ENCODE measurements at places on chromosomes 1 and 21. TPM values are rescaled to one million over a fixed set of nuclear protein-coding genes. Genes with fewer than 3 reads are reported as not detected.

DNA sequence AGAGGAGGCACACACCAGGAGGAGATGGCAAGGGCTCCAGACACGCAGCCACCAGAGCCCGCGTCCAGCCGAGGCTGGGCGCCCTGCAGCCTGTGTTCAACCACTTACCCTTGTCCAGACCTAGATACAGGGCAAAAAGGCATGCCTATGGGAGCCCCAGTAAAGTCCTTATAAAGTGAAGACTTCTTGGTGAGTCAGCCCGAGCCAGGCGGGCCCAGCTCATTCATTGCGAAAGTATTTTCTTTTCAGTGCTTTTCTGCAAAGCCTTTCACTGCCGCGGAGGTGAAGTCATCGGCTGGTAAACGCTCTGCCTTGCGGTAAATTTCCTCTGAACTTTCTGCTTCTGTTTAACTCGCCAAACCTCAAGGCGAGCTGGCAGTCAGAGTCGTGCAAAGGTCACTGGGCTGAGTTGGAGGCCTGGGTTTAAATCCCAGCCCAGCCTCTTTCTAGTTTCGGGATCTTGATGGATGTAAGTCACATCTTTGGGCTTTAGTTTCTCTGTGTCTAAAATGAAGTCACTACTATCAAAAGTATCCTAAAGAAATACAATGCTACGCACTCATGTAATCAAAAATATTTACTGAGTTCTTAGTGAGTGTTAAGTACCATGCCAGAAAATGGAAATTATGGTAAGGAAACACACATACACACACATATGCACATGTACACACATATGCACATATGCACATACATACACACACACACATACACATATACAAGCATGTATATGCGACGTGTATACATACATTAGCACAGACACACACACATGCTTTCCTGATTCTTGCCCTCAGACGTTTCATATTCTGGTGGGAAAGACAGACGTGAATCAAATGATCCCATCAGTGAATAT, 54.7 kb upstream of the IFFO2 start:
- no peak for DNase-seq
- no peaks in the 10 kb centered on the region for H3K36me3 ChIP-seq
- H3K4me3 ChIP-seq, result no peak overlapping the region
- H3K27ac ChIP-seq, result no peak overlapping the region
- H3K27me3 ChIP-seq, result peaks cover 5% of the 10 kb centered on the region

VSIG8 gene
- not detected for total RNA-seq

DNA sequence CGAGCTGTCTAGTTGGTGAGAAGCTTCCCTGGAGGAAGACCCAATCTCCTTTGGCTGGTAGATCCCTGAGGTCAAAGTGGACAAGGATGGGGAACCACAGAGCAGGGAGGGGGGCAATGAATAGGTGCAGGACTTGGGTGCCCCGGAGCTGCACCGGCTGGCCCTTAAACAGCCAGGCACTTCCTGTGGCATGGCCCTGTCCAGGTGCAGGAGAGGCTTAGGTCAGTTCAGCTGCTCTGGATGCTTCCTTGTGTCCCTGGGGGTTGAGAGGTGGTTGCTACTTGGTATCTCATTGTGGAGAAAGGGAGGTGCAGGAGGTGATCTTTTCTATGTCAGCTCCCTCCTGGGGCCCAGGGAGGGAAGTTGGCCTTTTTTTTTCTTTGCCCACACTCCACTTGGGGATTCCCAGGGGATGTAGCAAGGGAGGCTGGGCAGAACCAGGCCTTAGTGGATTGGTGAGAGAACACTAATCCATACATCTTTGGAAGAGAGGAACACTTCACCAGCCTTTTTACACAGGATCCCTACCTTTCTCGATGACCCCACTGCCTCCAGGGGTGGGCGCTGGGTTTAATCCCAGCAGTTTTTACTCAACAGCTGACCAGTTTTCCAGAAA, 1.2 kb upstream of the ST3GAL3 start:
- no peak overlapping the region for H3K27ac ChIP-seq
- H3K36me3 ChIP-seq, result peaks cover 64% of the 10 kb centered on the region
- no peaks in the 10 kb centered on the region for H3K27me3 ChIP-seq
- no peak overlapping the region for H3K4me3 ChIP-seq

GRCh38 chr21:33552093-33552998, 9.5 kb downstream of the SON start:
- H3K36me3 ChIP-seq, result peaks cover 99% of the 10 kb centered on the region
- no peak overlapping the region for H3K27ac ChIP-seq
- H3K4me3 ChIP-seq, result no peak overlapping the region

TLR5 gene
- total RNA-seq, result 1.5 TPM

- H3K4me3 ChIP-seq, result no peak overlapping the region
- no peaks in the 10 kb centered on the region for H3K4me1 ChIP-seq
- DNase-seq, result no peak
- H3K27me3 ChIP-seq, result no peaks in the 10 kb centered on the region
- H3K36me3 ChIP-seq, result no peaks in the 10 kb centered on the region
- no peak overlapping the region for H3K27ac ChIP-seq
These were observed 100.4 kb upstream of the ZNF644 start for GRCh38 chr1:91122106-91122717.

DNA sequence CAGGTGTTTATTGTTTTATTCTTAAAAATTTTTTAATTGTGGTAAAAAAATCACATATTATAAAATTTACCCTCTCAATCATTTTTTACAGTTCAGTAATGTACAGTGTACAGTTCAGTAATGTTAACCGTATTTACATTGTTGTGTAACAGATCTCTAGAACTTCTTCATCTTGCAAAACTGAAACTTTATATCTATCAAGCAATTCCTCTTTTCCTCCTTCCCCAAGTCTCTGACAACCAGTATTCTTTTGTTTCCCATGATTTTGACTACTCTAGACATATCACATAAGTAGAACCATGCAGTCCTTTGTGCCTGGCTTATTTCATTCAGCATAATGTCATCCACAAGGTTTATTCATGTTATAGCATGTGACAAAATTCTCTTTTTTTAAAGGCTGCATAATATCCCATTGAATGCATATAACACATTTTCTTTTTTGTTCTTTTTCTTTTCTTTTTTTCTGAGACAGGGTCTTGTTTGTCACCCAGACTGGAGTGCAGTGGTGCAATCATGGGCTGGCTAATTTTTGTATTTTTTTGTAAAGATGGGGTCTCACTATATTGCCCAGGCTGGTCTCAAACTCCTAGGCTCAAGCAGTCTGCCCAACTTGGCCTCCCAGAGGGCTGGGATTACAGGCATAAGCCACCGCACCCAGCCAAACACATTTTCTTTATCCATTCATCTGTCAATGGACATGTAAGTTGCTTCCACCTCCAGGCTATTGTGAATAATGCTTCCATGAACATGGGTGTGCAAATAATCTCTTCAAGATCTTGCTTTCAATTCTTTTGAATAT, 17.2 kb upstream of the RCSD1 start:
- H3K27ac ChIP-seq, result no peak overlapping the region
- no peak overlapping the region for H3K4me3 ChIP-seq
- H3K27me3 ChIP-seq, result no peaks in the 10 kb centered on the region

DNA sequence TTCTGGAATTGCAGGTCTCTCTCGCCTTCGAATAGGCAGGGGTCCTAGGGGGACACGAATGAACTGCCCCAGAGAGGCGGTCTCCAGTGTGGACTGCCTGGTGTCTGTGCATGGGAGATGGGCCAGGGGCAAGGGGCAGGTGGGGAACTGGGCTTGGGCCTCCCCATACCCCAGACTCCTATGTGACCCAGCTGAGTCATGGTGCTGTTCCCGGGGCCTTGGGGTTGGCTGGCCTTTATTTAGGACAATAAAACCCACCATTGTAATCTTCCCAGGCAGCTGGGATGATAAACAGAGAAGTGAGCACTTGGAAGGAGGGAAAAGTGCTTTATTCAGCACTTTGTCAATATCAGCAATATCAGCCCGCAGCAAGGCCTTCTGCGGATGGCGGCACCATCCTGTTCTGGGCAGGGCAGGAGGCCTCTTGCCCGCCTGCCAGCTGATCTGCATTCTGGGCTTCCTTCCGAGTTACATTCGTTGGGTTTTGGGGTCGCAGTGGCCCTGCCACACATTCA, 209.0 kb upstream of the TMEM51 start:
- peak overlapping the region; percentile 81 for H3K27ac ChIP-seq
- no peak overlapping the region for H3K4me3 ChIP-seq

DNA sequence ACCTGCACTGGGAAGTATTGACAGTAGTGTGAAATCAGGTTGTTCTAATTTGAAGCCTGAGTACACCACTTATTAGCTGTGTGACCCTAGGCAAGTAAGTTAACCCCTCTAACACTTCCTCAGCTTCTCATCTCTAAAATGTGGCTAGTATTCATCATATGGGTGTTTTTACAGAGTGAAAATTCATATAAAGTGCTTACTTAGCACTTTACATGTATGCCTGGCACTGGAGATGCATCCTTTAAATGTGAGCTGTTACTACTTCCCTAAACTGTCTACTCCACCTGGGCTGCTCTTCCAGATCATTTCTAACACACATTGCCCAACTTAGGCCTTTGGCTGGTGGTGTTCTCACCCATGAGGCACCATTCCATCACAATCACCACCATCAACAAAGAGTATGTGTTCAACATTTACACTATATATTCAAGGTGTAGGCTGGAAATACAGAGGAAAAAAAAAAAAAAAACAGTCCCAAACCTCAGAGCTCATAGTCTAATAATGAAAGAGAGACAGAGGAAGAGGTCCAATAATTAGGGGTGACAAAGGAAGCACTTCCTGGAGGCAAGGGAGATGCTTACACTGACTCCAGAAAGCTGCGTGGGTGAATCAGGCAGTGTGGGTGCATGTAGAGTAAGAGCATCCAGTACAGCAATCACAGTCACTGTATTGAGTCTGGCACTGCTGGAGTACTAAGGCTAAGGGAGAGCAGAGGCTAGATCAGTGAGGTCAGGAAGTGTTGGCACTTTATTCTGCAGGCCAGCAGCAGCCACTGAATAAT, 3.6 kb downstream of the STX6 start:
- H3K27ac ChIP-seq, result no peak overlapping the region
- H3K4me1 ChIP-seq, result peaks cover 66% of the 10 kb centered on the region
- no peak for DNase-seq
- H3K36me3 ChIP-seq, result no peaks in the 10 kb centered on the region
- no peak overlapping the region for H3K4me3 ChIP-seq

SLC1A7 gene
- total RNA-seq, result 0.12 TPM

DNA sequence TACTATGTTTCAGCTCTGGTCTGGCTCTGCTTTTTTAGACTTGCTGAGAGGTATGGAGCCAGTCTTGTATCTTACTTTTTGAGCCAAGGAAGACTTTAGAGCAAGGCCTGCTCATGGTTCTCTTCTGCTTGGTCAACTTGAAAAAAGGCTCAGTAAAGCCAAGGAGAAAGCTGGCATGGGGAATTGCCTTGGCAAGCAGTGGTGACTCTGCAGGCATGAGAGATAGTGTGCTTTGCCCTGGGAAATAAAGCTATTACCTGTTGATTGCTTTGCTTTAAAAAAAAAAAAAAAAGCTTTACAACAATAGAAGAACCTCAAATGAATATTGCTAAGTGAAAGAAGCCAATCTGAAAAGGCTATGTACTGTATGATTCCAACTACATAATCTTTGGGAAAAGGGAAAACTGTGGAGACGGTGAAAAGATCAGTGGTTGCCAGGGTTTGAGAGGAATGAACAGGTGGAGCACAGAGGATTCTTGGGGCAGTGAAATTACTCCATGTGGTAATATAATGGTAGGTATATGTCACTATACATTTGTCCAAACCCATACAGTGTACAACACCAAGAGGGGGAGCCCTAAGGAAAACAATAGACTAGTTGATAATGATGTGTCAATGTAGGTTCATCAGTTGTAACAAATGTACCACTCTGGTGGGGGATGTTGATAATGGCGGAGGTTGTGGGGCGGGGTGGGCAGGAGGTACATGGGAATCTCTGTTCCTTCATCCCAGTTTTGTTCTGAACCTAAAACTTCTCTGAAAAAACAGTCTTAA, 87.6 kb downstream of the HMCN1 start:
- no peak overlapping the region for H3K27ac ChIP-seq
- no peak for DNase-seq
- no peaks in the 10 kb centered on the region for H3K27me3 ChIP-seq

TFF2 gene
- total RNA-seq, result not detected

SPATA45 gene
- total RNA-seq, result not detected

CFAP57 gene
- total RNA-seq, result not detected

GRCh38 chr1:246794828-246795671, 70.8 kb downstream of the SCCPDH start:
- H3K4me1 ChIP-seq, result peaks cover 29% of the 10 kb centered on the region
- no peaks in the 10 kb centered on the region for H3K36me3 ChIP-seq
- no peak for DNase-seq
- H3K27ac ChIP-seq, result no peak overlapping the region

CASP9 gene
- 14.2 TPM for total RNA-seq

UMODL1 gene
- total RNA-seq, result not detected

GRCh38 chr1:114033961-114034360, 54.7 kb downstream of the OLFML3 start:
- no peak overlapping the region for H3K27ac ChIP-seq
- no peaks in the 10 kb centered on the region for H3K27me3 ChIP-seq
- H3K4me3 ChIP-seq, result no peak overlapping the region
- no peaks in the 10 kb centered on the region for H3K4me1 ChIP-seq
- H3K36me3 ChIP-seq, result no peaks in the 10 kb centered on the region

C4BPA gene
- total RNA-seq, result not detected

PRPF38B gene
- total RNA-seq, result 12.5 TPM

FNDC5 gene
- total RNA-seq, result 64.8 TPM

DNA sequence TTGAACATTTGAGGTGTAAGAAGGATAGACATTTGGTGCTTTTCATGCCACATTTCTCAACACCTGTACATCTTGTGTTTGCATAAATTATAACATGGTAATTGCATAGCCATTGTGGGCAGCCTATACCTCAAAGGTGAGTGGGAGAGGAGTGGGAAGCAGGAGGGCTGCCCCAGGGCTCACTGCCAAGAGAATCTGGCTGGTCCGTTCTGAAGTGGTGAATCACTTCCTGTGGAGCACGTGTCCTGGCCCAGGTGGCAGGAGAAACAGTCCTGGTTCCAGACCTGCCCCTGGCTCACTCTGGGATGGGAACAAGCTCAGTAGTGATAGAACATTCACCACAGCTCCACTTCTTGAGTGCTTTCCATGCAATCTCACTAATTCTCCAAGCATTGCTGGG, 11.6 kb upstream of the OLFML2B start:
- no peaks in the 10 kb centered on the region for H3K36me3 ChIP-seq
- no peak overlapping the region for H3K4me3 ChIP-seq
- DNase-seq, result no peak

RBP7 gene
- 15.5 TPM for total RNA-seq

DNA sequence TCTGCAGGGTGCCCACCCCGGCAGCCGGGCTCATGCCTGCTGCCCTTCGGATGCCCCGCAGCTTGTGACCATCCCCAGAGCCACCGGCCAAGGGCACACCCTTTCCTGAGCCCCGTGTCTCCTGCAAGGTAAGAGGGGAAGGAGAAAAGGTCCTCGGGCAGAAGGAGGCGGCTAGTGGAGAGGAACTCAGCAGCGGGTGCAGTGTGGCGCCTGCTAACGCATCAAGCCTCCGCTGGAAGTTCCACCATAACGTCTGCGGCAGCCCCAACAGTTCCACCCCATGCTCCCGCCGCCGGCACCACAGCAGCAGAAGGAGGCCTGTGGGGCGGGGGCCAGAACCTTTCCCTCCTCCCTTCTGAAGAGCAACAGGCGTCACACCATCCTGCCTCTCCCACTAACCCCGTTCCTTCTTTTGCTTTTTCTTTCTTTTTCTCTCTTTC, 990 bp downstream of the VWA5B1 start:
- H3K4me3 ChIP-seq, result peak overlapping the region; percentile 2
- no peaks in the 10 kb centered on the region for H3K36me3 ChIP-seq
- peaks cover 41% of the 10 kb centered on the region for H3K27me3 ChIP-seq
- H3K27ac ChIP-seq, result no peak overlapping the region
- H3K4me1 ChIP-seq, result no peaks in the 10 kb centered on the region

KRTAP21-2 gene
- not detected for total RNA-seq

- H3K4me3 ChIP-seq, result no peak overlapping the region
- no peak for DNase-seq
- no peak overlapping the region for H3K27ac ChIP-seq
- peaks cover 99% of the 10 kb centered on the region for H3K36me3 ChIP-seq
- H3K4me1 ChIP-seq, result no peaks in the 10 kb centered on the region
- H3K27me3 ChIP-seq, result no peaks in the 10 kb centered on the region
These were observed 16.0 kb upstream of the CHAF1B start for GRCh38 chr21:36369064-36369685.
